IMR-90 (cell line): ENCODE measurements at places on chromosomes 3 and 15. TPM values are rescaled to one million over a fixed set of nuclear protein-coding genes. Genes with fewer than 3 reads are reported as not detected.

Gene SERINC4
- under 0.01 TPM in 1 of 2 replicates, not detected in the other for total RNA-seq

Gene GOLGA6D
- not detected in 2 replicates for total RNA-seq

GRCh38 chr15:66400351-66400774 is 13.7 kb downstream of the MAP2K1 start:
- DNase-seq: peak; percentile 60

Gene STAB1
- total RNA-seq: not detected in 2 replicates

Gene SV2B
- not detected in 2 replicates for total RNA-seq

- DNase-seq: no peak
Observed at GRCh38 chr3:17089314-17089700, 204.6 kb downstream of the PLCL2 start.
